ENCODE measurements at places on chromosomes 1 and 21.

DNA sequence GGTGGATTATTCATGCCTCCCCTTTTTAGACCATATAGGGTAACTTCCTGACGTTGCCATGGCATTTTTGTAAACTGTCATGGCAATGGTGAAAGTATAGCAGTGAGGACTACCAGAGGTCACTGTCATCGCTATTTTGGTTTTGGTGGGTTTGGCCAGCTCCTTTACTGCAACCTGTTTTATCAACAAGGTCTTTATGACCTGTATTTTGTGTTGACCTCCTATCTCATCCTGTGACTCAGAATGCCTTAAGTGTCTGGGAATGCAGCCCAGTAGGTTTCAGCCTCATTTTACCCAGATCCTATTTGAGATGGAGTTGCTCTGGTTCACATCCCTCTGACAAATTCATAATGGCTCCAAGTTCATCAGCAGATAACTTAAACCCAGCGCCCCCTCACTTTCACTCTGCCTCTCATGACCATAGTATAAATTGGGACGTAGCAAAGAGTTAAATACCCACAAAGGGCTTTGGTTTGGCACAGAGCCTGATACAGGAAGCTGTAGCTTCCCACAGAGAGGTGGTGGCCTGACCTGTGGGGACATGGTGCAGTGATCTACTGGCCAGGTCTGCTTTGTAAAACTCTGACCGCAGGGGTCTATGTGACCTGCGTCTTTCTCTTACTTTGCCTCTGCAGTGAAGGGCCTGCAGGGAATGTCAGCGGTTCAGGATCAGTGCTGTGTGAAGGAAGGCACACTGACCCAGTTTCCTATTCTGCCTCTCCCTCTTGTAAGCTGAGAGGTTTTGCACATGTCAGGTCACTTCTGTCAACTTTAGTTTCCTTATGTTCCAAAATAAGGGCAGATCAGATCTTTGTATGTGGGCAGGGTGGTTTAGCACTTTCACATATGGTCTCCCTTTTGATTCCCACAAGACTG lies 78.1 kb upstream of the ZNF644 start:
- no peak for DNase-seq

- peak; percentile 98 for DNase-seq
Measured at GRCh38 chr1:245599371-245600174, 444.8 kb downstream of the KIF26B start.

DNA sequence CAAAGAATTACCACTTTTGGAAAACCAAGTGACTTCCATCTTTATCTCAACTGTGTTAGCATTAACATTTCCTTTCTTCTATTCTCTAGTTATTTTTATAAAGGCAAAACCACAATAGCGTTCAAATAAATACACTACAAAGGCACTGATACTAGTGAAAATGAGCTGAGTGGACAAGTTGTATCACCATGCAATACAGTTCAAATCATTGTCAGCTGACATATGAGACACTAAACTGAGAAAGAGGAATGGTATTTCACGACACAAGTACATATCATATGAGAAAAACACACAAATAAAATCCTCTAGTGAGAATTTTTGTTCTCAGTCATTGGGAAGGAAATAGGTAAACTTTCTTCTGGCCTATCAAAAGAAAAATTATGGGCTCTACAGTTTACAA lies 26.2 kb downstream of the ENAH start:
- DNase-seq, result peak; percentile 30

DNA sequence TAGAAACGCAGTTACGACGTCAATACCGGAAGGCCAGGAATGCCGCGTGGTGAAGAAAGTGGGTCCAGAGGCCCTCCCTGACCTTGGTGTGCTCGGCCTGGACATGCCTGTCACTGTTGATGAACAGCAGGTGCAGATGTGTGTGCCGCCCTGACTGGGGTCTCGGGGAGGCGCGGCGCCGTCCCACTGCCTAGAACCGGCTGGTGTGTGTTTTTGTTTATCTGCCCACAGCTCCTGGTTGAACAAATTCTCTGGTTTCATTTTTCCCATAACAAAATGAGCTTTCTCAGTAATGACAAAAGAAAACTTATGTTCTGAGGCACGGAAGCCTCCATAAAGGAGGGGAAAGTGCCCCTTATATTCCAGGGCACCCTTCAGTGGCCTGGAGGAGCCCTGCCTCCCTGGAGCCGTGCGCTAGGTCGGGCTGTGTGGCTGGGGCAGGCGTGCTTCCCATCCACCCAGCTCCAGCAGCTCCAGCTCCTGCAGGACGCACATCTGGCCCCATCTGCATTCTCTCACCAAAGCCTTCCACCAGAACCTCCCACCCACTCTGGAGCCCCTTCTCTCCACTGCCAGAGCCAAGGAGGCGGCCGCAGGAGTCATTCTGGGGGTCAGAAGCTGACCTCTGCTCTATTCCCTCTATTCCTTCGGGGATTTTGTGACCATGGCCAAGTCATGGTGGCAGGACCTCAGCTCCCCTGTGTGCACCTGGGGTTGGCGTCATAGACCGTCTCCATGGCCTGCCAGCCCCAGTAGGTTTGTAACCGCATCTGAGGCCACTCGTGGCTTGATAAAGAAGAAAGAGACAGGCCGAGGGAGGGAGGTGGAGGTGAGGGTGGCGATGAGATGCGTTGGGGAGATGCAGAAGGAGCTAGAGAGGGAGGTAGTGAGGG lies 20.1 kb upstream of the COL18A1 start:
- DNase-seq, result no peak

GRCh38 chr1:240658312-240658960 lies 46.5 kb upstream of the GREM2 start:
- DNase-seq, result peak; percentile 78

DNA sequence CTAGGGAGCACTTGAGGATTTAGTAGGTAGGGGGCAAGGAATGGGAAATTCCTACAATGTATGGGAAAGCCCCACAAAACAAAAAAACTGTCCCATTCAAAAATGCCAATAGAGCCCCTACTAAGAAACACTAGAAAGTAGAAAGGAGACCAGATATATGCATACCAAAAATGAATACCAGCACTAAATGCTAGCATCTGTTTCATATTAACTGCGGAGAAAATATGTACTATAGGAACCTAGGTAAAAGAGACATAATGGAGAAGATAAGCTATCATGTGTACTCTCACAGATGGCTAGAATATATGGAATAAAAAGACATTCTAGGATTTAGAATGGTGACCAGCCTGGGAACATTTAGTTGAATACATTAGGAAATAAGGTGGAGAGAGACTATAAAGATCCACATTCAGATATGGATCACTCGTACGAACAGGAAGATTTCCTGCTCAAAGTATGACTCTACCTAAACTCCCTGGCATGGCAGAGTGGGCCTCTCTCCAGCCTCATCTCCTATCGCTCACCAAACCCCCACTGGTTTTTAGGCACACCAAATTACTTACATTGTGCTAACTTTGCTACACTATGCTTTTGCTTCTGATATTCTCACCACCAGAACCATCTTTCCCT lies 18.3 kb downstream of the ZNHIT6 start:
- peak; percentile 38 for DNase-seq

DNA sequence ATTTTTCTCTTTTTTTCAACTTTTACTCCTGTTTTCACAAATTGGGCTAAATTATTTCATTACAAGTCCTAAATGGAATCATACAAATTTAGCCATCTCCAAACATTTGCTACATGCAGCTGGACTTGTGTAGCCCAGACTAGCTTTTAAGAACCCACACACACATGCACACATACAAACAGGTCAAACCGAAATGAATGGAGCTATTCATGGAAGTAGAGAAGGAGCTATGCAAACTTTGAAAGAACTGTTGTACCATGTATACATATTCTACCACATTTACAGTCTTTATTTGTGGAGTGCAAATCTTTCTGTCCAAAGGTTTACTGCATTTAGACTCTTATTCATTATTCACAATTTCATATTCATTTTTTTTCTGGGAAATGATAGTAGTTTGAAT lies 189.1 kb upstream of the RNPC3 start:
- DNase-seq, result no peak

- DNase-seq, result no peak
Measured at GRCh38 chr1:53601031-53601745, 137.8 kb downstream of the GLIS1 start.

GRCh38 chr1:204465546-204466415 lies 28.8 kb downstream of the PIK3C2B start:
- no peak for DNase-seq

DNA sequence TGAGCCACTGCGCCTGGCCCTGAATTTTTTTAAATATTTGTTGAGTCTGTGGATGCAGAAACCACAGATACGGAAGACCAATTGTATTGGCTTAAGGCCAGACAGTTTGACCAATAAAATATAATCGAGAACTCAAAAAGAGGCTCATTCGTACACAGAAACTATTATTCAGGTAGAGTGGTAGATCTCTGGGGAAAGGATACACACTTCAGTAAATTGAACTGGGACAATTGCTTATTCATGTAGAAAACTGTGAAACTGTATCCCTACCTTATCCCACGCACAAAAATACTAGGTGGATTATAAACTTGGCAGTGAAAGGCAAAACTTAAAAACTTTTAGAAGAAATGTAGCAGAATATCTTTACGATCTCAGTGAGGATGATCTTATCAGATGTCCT lies 25.0 kb upstream of the SHE start:
- no peak for DNase-seq

DNA sequence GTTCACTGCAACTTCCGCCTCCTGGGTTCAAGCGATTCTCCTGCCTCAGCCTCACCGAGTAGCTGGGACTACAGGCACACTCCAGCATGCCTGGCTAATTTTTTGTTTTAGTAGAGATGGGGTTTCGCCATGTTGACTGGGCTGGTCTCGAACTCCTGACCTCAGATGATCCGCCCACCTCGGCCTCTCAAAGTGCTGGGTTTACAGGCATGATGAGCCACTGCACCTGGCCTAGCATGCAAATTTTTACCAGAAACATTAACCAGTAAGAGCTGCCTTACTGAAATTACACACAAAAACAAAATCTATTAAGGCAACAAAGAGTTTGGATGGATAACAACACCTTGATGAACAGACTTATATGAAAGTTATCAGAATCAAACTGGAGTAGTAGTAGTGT lies 12.1 kb downstream of the ZZZ3 start:
- no peak for DNase-seq

DNA sequence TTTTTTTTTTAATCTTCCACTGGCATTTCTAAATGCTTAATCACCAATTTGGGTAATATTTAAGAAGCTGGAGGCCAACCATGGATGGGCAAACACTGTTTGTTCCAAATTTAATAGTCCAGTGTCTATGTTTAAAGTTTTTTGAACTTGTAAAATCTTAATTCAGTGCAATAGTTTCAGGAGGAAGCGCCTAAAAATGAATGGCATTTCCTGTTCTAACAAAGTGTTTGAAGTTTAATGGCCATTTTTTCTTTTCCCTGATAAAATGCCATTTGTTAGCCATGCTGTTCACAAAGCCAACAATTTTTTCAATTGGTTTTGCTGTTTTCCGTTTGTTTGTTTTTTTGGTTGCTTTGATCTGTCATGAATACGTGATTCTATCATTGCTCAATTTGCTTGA lies 552.1 kb downstream of the LMO4 start:
- DNase-seq, result peak; percentile 32

GRCh38 chr1:12475101-12475500 lies 142.9 kb downstream of the DHRS3 start:
- no peak for DNase-seq

DNA sequence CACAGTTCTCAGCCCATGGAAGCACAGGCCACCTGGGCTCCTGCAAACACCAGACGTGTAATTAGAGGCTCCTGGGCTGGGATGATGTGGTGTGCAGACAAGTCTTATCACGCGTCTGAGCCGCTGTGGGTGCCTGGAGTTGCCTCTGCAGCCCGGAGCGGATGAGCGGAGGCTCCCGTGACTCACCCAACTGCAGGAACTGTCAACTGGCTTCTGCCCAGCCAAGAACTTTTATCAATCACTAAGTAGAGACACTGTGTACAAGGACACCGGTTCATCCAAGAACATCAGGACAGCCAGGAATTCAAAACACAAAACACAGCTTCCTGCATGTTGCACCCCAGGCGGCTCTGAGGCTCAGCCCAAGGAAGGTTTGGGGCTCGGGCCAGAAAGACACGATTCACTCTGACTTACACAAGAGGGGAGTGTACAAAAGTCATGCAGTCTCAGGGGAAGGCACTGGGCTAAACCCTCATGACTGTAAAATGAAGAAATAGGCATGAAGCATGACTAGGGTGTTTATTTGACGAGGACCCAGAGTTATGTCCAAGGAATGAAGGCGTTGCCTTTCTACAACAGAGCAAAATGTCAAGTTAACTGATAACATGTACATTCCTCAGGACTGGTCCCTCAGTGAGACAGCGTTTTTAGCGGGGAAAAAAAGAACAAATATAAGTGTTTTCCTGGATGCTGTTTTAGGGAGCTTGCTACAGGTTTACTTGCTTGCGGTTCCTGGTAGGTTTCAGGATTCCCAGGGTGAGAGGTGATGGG lies 21.1 kb downstream of the ERRFI1 start:
- DNase-seq, result peak; percentile 97

DNA sequence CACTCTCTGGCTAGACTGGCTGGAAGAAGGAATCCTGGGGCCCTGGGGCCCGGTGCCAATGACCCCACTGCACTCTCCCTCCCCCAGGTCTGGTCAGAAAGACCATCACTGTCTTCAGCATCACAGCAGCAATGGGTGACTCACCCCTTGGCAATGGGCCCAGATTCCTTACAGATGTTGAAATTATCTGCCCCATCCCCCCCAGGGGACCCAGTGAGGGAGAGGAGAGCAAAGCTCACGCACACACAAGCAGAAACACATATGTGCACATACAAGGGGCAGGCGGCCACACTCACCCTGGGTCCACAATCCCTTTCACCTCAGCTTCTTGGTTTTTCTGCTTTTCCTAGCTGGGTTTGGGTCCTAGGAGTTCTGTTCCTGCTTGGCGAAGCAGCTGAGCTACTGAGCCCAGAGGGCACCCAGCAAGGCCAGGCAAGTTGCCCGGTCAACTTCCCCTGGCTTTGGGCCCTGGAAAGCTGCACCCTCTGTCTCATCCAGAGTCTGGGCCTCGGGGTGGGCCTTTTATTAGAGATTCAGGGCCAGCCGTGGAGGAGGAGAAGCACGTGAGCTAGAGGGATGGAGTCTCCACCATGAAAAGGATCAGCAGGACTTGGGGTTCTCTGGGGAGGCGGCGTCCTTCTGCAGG lies 2.6 kb downstream of the COL16A1 start:
- DNase-seq, result peak; percentile 99

- no peak for DNase-seq
Measured at GRCh38 chr21:38841472-38841871, 35.7 kb downstream of the ETS2 start.

DNA sequence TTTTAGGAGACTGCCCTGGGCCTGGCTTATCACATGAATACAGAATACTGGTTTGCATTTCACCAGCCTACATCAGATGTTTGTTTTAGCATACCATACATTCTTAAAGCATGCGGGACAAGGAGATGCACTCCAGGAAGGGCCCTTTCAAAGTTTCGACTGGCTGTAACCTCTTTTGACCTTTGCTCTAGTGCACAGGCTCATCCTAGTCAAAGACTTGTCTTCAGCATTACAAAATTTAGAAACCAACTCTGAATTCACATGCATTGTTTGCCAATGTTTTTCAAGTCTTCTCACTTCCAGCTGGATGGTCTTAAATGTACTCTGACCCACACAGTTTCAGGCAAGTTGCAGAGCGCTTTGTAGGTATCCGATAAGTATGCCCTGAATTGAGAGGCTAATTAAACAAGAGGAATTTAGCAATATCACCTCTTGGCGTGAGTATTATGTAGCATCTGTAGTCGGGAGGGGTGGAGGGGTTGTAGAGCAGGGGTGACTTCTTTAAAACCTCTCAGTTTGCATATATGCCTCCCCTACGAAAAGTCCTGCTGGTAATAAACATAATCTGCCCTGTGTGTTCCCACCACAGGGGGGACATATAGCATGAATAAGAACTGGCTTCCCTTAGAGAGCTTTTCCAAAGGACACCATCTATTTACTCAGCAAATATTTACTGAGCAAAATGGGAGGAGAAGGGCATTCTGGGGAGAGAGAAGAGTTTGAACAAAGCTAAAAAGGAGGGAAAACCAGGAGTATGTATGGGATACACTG lies 24.4 kb upstream of the AHCYL1 start:
- peak; percentile 90 for DNase-seq

All from fibroblast of skin of right biceps (primary cell).